Myometrial cell (primary cell): ENCODE measurements at places on chromosomes 2 and 18. TPM values are rescaled to one million over a fixed set of nuclear protein-coding genes. Genes with fewer than 3 reads are reported as not detected.

Gene EGR4
- total RNA-seq, result not detected in 2 replicates

Gene RGPD5
- 2.6 and 5.1 TPM in 2 replicates for total RNA-seq

Gene SESTD1
- total RNA-seq, result 6.4 and 9.8 TPM in 2 replicates

Gene CDH7
- not detected in 2 replicates for total RNA-seq

Gene AQP4
- total RNA-seq, result not detected in 2 replicates

Gene STPG4
- 1.2 TPM in 1 of 2 replicates, not detected in the other for total RNA-seq

Gene DQX1
- total RNA-seq, result 0.58 TPM in 1 of 2 replicates, not detected in the other

Gene GREB1
- total RNA-seq, result 0.18 TPM in 1 of 2 replicates, not detected in the other

Gene FAP
- 72.6 and 84.9 TPM in 2 replicates for total RNA-seq

Gene REG3A
- not detected in 2 replicates for total RNA-seq

Gene STARD6
- 0.35 TPM in 1 of 2 replicates, not detected in the other for total RNA-seq

Gene G6PC2
- total RNA-seq, result not detected in 2 replicates

Gene IDH1
- total RNA-seq, result 211 and 239 TPM in 2 replicates
